ENCODE measurements at places on chromosomes 2 and 18. TPM values are rescaled to one million over a fixed set of nuclear protein-coding genes. Genes with fewer than 3 reads are reported as not detected.

Gene PLGLB2
- total RNA-seq = 4.1 TPM

Gene KLHL29
- 7.0 TPM for total RNA-seq

Gene CMPK2
- 0.19 TPM for total RNA-seq

Gene TEKT4
- total RNA-seq = not detected

Gene NCKAP1
- total RNA-seq = 99.8 TPM

Gene ANKRD44
- total RNA-seq = 0.49 TPM

Gene FTCDNL1
- total RNA-seq = 0.08 TPM

Gene VAPA
- total RNA-seq = 196 TPM

Gene NETO1
- 0.47 TPM for total RNA-seq

Gene MAP3K19
- total RNA-seq = not detected

Gene SCYGR5
- not detected for total RNA-seq

Gene TLX2
- total RNA-seq = 0.08 TPM

Gene ADAM23
- 5.1 TPM for total RNA-seq

Gene HJURP
- total RNA-seq = 10.9 TPM

Gene FARP2
- total RNA-seq = 31.3 TPM

Gene C2orf66
- total RNA-seq = not detected

Gene ZAP70
- total RNA-seq = not detected

Gene CCBE1
- total RNA-seq = 9.2 TPM

Gene CNGA3
- not detected for total RNA-seq

Gene MAL
- 0.23 TPM for total RNA-seq

Gene RBKS
- 3.1 TPM for total RNA-seq

Gene NXPH2
- total RNA-seq = 0.27 TPM

Gene NT5DC4
- not detected for total RNA-seq

Gene PTPN2
- 47.3 TPM for total RNA-seq

Gene SCYGR2
- total RNA-seq = not detected

Gene MFSD2B
- not detected for total RNA-seq

Gene ADI1
- 29.5 TPM for total RNA-seq

Gene TMEM17
- total RNA-seq = 5.5 TPM

Gene LNPK
- total RNA-seq = 13.9 TPM

Gene PLB1
- total RNA-seq = 1.4 TPM

Gene GATA6
- total RNA-seq = 1.0 TPM

Gene ITSN2
- total RNA-seq = 15.2 TPM

Gene ANKRD29
- total RNA-seq = 8.5 TPM

Gene GKN2
- total RNA-seq = not detected

Gene POTEJ
- total RNA-seq = not detected

Gene PPP1R1C
- total RNA-seq = 8.6 TPM

Gene RGPD3
- 0.08 TPM for total RNA-seq

Gene CCL20
- total RNA-seq = 10.0 TPM

Gene ANKRD62
- total RNA-seq = not detected

Gene UPP2
- total RNA-seq = not detected

Gene NDC80
- total RNA-seq = 9.5 TPM

Gene GMCL1
- 12.8 TPM for total RNA-seq

Gene RAD51AP2
- 0.04 TPM for total RNA-seq

Gene SLC66A3
- total RNA-seq = 20.0 TPM

Gene GKN1
- total RNA-seq = not detected

Gene IL36A
- not detected for total RNA-seq

Gene ACVR1C
- total RNA-seq = 0.30 TPM

Gene INHBB
- not detected for total RNA-seq

Gene TSPYL6
- not detected for total RNA-seq

Gene CUL3
- 41.0 TPM for total RNA-seq

Gene MALT1
- total RNA-seq = 32.1 TPM

Gene CXCR2
- not detected for total RNA-seq

Gene LYG1
- total RNA-seq = 0.23 TPM

Gene DYSF
- total RNA-seq = 1.3 TPM

Gene LIPG
- 118 TPM for total RNA-seq

Gene LYG2
- total RNA-seq = not detected

Gene FKBP1B
- 12.2 TPM for total RNA-seq

Gene AP1S3
- 19.0 TPM for total RNA-seq

Gene EMILIN2
- total RNA-seq = 1.6 TPM

Measured in hair follicular keratinocyte (primary cell).